Breast epithelium (tissue), 4 donors: ENCODE measurements at places on chromosomes 3 and 15. TPM values are rescaled to one million over a fixed set of nuclear protein-coding genes. Genes with fewer than 3 reads are reported as not detected.
A peak's percentile ranks its signal among the peaks of the same experiment; 100 is the strongest.

Gene TMC3
- not detected for total RNA-seq

DNA sequence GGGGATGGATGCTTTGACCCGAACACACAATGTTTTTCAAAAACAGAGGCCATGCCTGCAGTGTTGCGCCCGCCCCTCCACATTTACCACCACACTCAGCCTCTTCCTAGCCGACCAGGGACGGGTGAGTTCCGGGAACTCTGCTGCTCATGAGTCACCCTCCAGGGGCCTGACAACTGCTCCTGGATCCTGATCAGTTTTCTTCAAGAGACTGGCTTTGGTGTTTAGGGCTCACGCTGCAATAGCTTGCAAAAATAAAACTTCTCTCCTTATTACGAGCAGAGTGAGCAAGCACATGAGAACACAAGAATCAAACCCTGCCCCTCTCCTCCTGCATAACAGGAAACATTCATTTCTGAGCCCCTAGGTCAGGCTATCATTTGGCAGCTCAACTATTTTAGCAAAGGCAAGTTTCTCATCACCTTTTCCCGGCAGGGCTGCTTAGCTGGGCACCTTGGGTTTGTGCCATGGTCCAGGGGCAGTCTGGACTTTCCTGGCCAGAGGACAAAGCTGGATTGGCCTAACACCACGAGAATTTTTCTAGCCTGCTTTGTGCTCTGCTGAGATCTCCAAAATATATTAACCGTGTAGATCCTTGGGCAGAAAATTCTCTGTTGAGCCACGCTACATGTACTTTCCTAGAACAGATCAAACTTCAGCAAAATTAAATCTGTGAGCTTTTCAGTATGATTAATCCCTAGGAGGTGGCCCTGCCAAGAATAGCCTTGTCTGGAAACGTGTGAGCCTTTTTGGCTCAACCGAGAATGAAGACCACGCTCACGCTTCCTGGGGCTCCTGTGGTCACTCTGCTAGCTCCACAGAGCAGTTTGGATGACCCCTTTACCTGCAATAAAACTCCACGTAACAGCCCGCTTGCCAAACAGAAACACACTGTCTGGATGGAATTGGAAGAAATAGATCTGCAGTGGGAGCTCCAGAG, 52.7 kb upstream of the SPATA12 start:
- peak; percentile 66 for DNase-seq

- DNase-seq, result no peak
Observed at GRCh38 chr3:155991212-155991611, 120.8 kb downstream of the GMPS start.

DNA sequence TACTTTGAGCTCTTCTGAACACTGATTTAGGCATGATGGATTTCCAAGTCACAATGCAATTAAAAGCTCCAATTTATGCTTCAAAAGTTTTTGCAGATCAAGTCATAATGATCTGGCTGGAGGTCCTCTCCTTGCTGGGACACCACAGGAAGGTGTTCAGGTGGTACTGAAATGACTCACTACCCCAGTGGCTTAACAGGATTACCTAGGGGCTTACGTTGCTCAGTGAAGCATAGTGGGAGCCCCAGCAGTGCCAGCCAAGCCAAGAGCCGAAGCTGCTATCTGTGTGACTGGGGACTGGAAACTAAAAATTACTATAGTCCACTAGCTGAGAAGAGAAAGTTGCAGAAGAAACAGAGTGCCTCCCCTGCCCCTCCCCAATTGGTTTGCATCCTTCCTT, 110.1 kb upstream of the LPP start:
- no peak for DNase-seq
